Right atrium auricular region (tissue), 2 donors: ENCODE measurements at places on chromosomes 6 and 20.

DNA sequence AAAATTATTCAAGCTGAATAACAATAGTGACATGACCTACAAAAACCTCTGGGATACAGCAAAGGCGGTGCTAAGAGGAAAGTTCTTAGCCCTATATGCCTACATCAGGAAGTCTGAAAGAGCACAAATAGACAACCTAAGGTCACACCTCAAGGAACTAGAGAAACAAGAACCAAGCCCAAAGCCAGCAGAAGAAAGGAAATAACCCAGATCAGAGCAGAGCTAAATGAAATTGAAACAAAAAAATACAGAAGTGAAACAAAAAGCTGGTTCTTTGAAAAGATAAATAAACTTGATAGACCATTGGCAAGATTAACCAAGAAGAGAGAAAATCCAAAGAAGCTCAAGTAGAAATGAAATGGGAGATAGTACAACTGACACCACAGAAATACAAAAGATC, 47.6 kb upstream of the NOTCH4 start:
- no peak for DNase-seq
- H3K27ac ChIP-seq = no peak overlapping the region
- H3K27me3 ChIP-seq = no peaks in the 10 kb centered on the region

DNA sequence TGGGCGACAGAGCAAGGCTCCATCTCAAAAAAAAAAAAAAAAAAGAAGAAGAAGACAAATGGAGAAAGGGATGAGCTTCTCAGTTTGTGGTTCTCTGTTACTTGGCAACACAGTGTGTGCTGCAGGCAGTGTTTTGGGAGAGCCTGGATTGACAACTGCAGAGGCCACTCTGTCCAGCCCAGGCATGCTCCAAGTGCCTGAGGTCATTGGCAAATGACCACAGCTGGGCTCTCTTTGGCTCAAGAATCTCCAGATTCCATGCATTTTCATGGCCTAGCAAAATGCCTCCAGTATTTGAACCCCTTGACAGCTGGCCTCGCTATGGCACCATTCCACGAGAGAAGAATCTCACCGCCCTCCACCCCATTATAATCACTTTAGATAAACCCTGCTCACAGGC, 126.2 kb downstream of the ANKRD60 start:
- H3K27ac ChIP-seq = no peak overlapping the region
- no peak overlapping the region for H3K4me3 ChIP-seq
- no peaks in the 10 kb centered on the region for H3K4me1 ChIP-seq
- no peaks in the 10 kb centered on the region for H3K36me3 ChIP-seq
- H3K27me3 ChIP-seq = no peaks in the 10 kb centered on the region
- no peak for DNase-seq

DNA sequence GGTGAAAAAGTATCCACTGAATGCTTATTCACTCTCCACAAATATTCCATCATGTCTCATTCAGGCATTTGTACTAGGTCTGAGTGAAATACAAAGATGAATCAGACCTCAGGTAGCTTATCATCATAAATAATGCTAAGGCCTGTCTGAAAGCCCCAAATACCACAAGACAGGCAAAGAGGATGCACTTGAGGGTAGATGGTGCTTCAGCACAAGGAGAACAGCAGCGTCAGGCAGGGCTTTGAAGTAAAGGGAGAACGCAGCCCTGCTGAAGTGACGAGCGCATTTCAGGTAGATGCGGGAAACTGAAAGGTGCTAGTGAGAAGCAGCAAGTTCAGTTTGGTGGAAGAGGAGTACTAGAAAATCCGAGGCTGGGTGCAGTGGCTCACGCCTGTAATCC, 38.7 kb downstream of the MAP3K5 start:
- DNase-seq = no peak
- H3K4me1 ChIP-seq = no peaks in the 10 kb centered on the region
- no peak overlapping the region for H3K27ac ChIP-seq
- no peaks in the 10 kb centered on the region for H3K36me3 ChIP-seq

GRCh38 chr6:5764401-5764955, 242.2 kb downstream of the NRN1 start:
- no peak overlapping the region for H3K4me3 ChIP-seq
- H3K4me1 ChIP-seq = peaks cover 48% of the 10 kb centered on the region
- H3K27me3 ChIP-seq = no peaks in the 10 kb centered on the region
- peak; percentile 85 for DNase-seq
- H3K36me3 ChIP-seq = no peaks in the 10 kb centered on the region
- peak overlapping the region; percentile 90 for H3K27ac ChIP-seq

GRCh38 chr20:19785173-19785982, 27.3 kb downstream of the RIN2 start:
- peak overlapping the region; percentile 83 for H3K27ac ChIP-seq
- no peaks in the 10 kb centered on the region for H3K36me3 ChIP-seq
- DNase-seq = no peak
- no peak overlapping the region for H3K4me3 ChIP-seq

DNA sequence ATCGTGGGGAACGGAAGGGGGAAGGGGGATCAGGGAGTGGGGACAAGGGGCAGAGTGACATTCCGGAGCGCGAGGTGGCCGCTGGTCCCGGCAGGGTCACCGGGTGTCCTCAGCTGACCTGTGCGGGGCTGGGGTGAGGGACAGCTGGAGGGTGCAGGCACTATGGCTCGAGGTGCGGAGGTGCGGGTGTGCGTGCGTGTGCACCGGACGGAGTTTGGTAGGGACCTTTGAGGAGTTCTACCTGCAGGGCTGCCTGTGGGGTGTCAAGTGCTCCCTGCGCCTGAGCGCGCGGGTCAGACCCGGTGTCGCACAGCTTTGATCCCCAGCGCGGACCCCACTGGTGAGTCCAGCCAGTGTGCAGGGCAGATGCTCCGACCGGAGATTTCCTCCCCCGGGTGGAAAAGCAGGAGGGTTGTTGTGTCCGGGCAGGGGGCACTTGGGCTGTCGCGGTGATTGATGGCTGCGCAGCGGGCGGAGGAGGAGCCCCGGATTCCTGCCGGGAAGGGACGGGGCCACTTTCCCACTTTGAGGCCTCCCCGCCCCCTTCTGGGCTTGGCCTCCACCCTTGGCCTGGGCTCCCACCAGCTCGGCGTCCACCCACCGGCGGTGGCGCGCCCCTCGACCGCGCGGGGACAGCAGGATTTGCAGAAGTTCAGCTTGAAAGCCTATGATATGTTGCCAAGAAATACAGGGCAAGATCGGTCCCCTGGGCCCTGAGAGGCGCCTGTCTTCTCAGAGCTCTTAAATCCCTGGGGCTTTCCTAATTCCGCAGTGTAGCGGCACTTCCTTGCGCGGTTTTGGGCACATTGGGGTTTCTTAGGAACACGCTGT, 658 bp downstream of the RIN2 start:
- no peaks in the 10 kb centered on the region for H3K27me3 ChIP-seq
- no peaks in the 10 kb centered on the region for H3K36me3 ChIP-seq
- DNase-seq = peak; percentile 82
- peak overlapping the region; percentile 98 for H3K27ac ChIP-seq
- H3K4me3 ChIP-seq = peak overlapping the region; percentile 86
- H3K4me1 ChIP-seq = peaks cover 42% of the 10 kb centered on the region

GRCh38 chr20:62136283-62137091, 6.7 kb downstream of the PSMA7 start:
- DNase-seq = peak; percentile 79
- H3K36me3 ChIP-seq = peaks cover 90% of the 10 kb centered on the region
- no peak overlapping the region for H3K27ac ChIP-seq
- H3K4me3 ChIP-seq = no peak overlapping the region
- H3K4me1 ChIP-seq = no peaks in the 10 kb centered on the region

GRCh38 chr6:15036690-15037245, 209.1 kb upstream of the JARID2 start:
- H3K4me1 ChIP-seq = peaks cover 4% of the 10 kb centered on the region
- no peaks in the 10 kb centered on the region for H3K36me3 ChIP-seq
- no peaks in the 10 kb centered on the region for H3K27me3 ChIP-seq
- no peak overlapping the region for H3K4me3 ChIP-seq
- peak; percentile 76 for DNase-seq

- DNase-seq = no peak
- no peaks in the 10 kb centered on the region for H3K27me3 ChIP-seq
- H3K4me3 ChIP-seq = no peak overlapping the region
- no peak overlapping the region for H3K27ac ChIP-seq
- H3K4me1 ChIP-seq = peaks cover 6% of the 10 kb centered on the region
These were observed 262.2 kb downstream of the TAF4 start for GRCh38 chr20:61803416-61803914.

DNA sequence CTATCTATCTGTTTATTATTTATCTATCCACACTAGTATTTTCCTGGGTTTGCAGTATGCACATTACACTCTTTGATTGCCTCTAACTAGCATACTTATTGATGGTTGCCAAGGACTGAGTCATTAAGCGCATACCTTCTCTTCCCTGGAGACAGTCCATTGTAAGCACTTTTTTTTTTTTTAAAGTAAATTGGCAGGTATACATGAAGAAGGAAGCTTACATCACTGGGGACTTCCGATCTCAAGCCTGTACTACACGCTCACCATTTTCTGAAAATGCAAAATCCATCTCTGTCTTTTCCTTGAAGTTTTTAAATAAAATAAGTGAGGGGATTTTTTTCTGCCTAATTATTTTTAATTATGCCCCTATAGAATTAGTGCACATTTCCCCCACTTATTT, 63.5 kb downstream of the HMGN3 start:
- H3K27me3 ChIP-seq = no peaks in the 10 kb centered on the region
- H3K36me3 ChIP-seq = no peaks in the 10 kb centered on the region
- no peaks in the 10 kb centered on the region for H3K4me1 ChIP-seq
- DNase-seq = no peak

GRCh38 chr6:130129762-130130246, 92.9 kb downstream of the SAMD3 start:
- DNase-seq = no peak
- no peak overlapping the region for H3K4me3 ChIP-seq
- H3K27me3 ChIP-seq = no peaks in the 10 kb centered on the region
- H3K36me3 ChIP-seq = no peaks in the 10 kb centered on the region
- no peaks in the 10 kb centered on the region for H3K4me1 ChIP-seq

DNA sequence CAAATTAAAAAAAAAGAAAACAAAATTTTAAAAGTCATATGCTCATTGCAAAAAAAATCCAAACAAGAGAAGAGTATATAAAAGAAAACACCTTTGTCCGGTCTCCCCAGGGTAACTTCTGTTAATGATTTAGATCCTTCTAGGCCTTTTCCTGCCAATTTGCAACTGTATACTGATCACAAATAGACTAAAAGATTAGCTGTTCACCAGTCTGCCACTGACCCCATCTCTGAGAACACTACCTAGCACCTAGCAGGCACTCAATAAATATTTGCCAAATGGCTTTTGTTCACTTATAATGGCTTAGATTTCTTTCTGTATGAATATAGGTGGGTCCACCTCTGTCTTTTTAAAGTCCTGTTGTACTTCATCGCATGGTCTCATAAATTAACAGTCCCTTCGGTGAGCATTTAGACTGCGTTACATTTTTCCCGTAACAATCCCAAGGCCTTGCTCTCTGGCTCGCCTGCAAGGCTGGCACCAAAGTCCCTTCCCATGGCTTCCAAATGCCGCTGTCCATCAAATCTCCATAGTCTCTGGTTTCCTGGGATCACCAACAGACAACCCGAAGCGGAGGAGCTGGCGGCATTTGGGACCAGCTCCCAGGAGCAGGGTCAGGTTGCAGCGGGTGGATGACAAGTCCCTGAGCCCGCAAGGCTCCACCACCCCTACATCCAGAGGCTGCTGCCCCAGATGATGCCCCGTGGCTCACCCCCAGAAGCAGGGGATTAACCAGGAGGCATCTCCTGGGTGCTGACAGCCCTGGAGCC, 11.8 kb downstream of the JPH2 start:
- H3K36me3 ChIP-seq = peaks cover 38% of the 10 kb centered on the region
- H3K27ac ChIP-seq = peak overlapping the region; percentile 67
- peaks cover 62% of the 10 kb centered on the region for H3K4me1 ChIP-seq
- DNase-seq = no peak

GRCh38 chr6:127539272-127539671, 20.1 kb upstream of the MTCL3 start:
- H3K36me3 ChIP-seq = no peaks in the 10 kb centered on the region
- H3K4me1 ChIP-seq = no peaks in the 10 kb centered on the region
- no peak overlapping the region for H3K4me3 ChIP-seq
- H3K27ac ChIP-seq = no peak overlapping the region
- DNase-seq = no peak

- H3K36me3 ChIP-seq = no peaks in the 10 kb centered on the region
- no peak overlapping the region for H3K27ac ChIP-seq
- no peaks in the 10 kb centered on the region for H3K4me1 ChIP-seq
- H3K4me3 ChIP-seq = no peak overlapping the region
- DNase-seq = no peak
These were observed 209.0 kb upstream of the NT5E start for GRCh38 chr6:85240787-85241385.

DNA sequence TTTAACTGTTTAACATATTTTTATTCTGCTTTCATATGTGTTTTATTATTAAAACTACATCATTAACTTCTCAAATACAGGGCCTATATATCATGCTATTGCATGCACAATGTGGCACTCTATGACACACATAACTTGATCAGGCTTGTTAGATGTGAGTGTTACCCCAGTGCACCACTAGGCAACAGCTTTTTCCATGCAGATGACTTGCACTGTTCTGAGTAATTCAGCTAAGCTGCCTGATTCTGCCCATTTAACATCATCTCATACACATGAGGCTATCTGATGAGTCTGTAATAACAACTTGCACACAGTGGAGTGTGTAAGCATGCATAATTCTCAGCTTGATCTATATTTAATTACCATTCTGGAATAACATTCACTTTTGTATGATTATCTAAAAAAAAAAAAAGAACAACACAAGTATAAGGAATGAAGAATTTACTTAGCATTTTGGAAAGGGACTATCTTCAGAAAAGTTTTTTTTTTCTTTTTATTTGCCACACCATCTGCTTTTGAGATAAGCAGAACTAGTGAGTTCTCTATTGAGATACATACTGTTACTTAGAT, 83.1 kb downstream of the GRM1 start:
- no peaks in the 10 kb centered on the region for H3K36me3 ChIP-seq
- no peak overlapping the region for H3K27ac ChIP-seq
- no peaks in the 10 kb centered on the region for H3K27me3 ChIP-seq
- DNase-seq = no peak
- H3K4me1 ChIP-seq = no peaks in the 10 kb centered on the region
- no peak overlapping the region for H3K4me3 ChIP-seq

GRCh38 chr20:9228774-9229450, 160.0 kb downstream of the PLCB4 start:
- H3K4me1 ChIP-seq = peaks cover 30% of the 10 kb centered on the region
- H3K27me3 ChIP-seq = no peaks in the 10 kb centered on the region
- peak overlapping the region; percentile 3 for H3K27ac ChIP-seq
- no peak for DNase-seq
- no peak overlapping the region for H3K4me3 ChIP-seq

GRCh38 chr6:54335871-54336270, 27.6 kb downstream of the TINAG start:
- no peak for DNase-seq
- H3K4me1 ChIP-seq = no peaks in the 10 kb centered on the region
- no peaks in the 10 kb centered on the region for H3K36me3 ChIP-seq
- no peak overlapping the region for H3K4me3 ChIP-seq
- H3K27ac ChIP-seq = no peak overlapping the region
- H3K27me3 ChIP-seq = no peaks in the 10 kb centered on the region
